ENCODE measurements at places on chromosomes 3 and 15.

- no peak for DNase-seq
Observed at GRCh38 chr3:11187681-11188080, 33.4 kb downstream of the HRH1 start.

- DNase-seq, result no peak
Observed at GRCh38 chr15:56036546-56037067, 43.2 kb upstream of the NEDD4 start.

DNA sequence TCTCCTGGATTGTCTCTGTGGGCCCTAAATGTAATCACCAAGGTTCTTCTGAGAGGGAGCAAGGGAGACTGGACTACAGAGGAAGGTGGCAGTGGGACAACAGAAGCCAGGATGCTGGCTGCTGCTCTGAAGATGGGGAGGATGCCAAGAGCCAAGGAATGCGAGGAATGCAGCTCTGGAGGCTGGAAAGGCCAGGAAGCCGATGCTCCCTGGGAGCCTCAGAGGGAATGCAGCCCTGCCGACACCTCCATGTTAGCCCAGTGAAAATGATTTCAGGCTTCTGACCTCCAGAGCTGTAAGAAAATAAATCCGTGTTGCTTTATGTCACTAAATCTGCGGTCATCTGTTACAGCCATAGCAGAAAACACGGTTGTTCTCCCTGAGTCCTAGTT is 44.1 kb downstream of the UMPS start:
- DNase-seq, result no peak

GRCh38 chr15:85388566-85389305 is 8.3 kb downstream of the AKAP13 start:
- DNase-seq, result no peak

DNA sequence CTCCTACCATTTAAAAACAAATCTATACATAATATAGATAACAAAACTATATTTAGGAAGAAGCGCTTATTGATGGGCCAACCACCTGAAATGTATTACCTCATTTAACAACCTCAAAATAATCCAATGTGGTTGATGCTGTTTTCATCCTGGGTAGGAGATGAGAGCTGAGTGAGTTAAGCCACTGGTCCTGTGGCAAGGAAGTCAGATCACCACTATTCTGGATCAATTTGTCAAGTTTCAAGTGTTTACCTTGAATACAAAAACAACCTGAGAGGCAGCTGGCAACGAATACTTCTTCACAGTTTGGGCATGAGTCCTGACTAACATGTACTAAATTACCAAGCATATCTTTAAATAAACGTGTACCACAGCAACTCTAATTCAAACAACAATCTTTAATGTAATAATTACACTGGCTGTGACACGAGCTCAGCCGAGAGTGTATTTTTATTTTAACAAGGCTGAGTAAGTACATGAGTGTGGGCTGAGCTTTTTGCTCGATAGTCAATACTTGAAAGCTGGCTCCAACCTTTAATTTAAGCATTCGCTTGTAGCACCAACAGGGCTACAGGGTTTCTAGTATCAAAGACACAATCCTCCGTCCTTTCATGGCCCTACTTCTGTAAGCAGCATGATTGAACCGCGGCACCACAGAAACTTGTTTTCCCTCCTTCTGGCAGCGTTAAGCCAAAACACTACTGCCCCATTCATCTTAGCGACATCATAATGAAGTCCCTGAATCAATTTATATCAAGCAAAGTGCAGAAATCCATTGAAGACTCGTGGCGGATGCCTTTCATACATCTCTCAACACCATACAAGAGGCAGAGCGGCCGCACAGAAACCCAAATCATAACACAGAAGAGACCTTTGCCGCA is 93.8 kb upstream of the ICE2 start:
- no peak for DNase-seq

DNA sequence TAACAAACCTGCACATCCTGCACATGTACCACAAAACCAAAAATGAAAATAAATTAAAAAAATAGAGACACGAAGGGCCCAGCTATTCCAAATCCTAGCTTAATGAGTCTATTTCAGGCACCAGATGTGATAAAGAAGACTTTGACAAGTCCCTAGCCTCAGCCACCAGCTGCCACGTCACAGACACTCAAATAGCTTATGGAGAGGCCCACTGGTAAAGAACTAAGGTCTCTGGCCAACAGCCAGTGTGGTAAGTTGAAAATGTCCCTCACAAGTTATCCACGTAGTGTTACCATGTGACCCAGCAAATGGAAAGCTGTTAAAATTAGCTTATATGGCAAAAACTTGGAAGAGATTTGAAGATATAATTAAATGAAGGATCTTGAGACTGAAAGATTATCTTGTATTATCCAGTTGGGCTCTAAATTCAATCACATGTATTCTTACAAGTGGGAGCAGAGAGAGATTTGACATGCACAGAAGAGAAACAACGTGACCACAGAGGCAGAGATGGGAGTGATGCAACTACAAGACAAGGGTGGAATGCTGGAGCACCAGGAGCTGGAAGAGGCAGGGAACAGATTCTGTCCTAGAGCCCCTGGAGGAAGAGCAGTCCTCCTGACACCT is 10.9 kb downstream of the ACSBG1 start:
- no peak for DNase-seq

DNA sequence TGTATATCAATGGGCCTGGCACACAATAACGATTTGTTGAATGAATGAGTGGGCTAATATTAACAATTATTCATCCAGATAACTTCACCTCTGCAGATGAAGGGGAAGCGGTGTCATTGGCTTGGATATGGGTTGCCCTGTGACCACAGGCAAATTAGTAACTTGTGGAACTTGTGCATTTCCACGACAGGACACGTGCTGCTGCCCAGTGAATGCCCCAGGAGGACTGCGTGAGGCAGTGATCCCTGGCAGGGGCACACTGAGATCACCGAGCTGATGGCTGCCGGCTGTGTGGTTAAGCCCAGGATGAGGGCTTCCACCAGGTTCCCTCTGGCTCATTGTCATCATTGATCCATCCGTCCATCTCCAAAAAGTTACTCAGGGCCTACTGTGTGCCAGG is 84.1 kb upstream of the HACD2 start:
- DNase-seq, result no peak

- no peak for DNase-seq
Observed at GRCh38 chr3:141330235-141330634, 38.1 kb upstream of the ZBTB38 start.

GRCh38 chr3:15151166-15151565 is 52.2 kb upstream of the RBSN start:
- DNase-seq, result no peak
